Astrocyte (in vitro differentiated cells and primary cell): ENCODE measurements at places on chromosomes 5 and 9.
A peak's percentile ranks its signal among the peaks of the same experiment; 100 is the strongest.

DNA sequence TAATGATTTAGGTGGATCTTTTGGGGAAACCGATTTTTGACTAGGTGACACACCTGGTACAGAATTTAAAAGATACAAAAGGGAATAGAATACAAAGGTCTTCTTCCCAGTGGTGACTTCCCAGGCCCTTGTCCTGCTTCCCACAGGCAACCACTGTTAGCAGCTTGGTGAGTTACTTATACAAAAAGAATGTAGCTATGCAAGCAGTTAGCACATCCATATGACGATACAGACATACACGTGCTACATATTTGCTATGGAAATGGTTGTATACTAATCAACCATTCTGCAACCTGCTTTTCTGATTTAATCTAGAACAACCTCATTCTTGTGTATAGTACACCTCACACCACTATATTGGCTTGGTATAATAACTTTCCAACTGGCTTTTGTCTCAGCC is 51.0 kb downstream of the OTULIN start:
- peak; percentile 19 for DNase-seq

DNA sequence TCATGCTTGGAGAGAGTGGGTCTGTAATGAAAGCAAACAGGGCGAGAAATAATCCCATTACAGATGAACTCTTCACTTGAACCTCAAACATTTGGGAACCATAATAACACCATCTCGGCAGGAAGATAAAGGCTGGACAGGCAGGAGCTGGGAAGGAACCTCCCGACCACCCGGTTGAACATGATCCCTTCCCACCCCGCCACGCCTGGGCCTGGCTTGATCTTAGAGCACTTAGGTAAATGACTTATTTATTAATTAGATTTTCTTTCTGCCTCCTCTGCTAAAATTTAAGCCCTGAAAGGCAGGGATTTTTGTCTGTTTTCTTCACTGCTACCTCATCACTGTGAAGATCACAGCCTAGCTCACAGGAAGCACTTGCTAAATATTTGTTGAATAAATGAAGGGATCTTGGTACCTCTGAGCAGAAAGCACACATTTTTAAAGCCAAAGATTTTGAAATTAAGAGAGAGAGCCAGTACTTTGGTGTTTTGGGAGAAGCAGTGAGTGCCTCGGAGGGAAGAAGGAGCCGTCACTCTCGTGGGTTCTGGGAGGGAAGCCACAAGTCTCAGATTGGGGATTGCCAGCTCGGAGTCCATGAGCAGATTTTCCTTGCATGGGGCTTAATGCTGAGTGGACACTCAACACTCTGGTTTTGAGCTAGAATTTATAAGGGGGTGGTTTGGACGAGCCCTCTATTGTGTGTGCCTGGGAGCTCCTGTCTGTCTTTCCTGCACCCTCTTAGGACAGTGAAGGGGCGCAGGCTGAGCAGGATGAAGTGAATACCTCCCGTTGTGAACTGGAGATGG is 133.3 kb downstream of the MACROH2A1 start:
- no peak for DNase-seq

DNA sequence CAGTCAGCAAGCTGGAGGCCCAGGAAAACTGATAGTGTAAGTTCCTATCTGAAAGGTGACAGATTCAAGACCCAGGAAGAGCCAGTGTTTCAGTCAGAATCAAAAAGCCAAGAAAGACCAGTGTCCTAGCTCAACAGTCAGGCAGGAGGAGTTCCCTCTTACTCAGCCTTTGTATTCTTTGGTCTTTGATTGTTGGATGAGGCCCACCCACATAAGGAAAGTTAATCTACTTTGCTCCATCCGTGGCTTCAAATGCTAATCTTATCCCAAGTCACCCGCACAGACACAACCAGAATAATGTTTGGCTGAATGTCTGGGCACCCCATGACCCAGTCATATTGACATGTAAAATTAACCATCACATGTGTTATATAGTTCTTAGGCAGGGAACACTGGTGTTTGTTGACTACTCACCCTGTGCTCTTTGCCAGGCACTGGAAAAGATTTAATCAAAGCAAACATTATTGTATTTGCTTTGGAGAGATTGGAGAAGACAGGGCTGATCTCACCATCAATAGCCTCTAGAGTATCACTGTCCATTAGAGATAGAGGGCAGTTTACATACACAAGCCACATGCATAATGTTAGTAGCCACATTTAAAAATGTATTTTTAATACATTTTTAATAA is 96.3 kb upstream of the KCNN2 start:
- no peak for DNase-seq

DNA sequence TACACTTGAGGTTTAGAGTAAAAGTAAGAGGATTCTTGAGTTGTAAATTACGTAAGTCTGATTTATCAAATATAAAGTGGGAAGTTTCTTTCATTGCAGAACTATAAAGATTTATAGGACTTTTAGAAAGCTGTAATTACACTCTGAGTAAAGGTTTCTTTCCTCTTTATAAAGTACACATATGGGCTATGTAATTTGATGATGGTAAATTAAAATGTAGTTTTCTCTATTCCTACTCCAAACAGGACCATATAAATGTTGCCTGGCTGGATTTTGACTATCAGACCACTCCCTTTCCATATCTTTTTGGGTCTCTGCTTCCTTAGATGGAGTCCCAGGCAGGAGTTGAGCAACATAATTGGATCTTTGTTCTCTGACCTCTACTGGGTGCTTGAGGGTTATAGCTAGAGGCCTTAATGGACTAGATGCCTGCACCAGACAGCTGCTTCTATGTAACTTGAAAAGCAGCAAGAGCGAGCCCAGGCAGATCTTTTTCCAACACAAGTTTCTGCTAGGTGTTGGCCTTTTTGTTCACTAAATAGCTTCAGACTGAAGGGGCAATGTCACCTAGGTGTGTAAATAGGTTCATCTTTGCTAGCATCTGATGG is 11.4 kb upstream of the TEX48 start:
- DNase-seq: no peak

DNA sequence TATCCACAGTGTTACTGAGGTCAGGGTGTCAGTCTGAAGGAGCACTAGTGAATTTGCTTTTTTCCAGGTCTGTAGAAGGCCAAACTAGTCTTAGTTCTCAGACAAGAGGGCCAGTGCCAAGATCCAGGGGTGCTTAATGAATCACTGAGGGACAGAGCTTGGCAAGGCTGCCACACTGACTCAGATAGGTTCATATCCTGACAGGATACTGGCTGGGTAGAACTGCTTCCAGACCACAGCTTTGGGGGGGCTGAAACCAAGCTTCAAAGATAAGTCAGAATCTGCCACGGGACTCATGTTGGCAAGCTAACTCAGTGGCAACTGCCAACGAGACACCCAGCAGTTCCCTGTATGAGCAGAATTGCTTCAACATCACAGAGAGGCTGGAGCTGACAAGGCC is 1125.4 kb downstream of the EFNA5 start:
- peak; percentile 55 for DNase-seq

- DNase-seq: peak; percentile 94
Observed at GRCh38 chr9:21681641-21682040, 120.8 kb upstream of the MTAP start.
